Stimulated activated CD4-positive, alpha-beta T cell treated with anti-CD3 and anti-CD28 coated beads, Interleukin-12 subunit alpha, Interleukin-12 subunit beta, amount 100 ng/mL, for 24 hours (primary cell): ENCODE measurements at places on chromosomes 3 and 15.

GRCh38 chr15:81388436-81388770 is 14.4 kb upstream of the TMC3 start:
- DNase-seq = no peak

DNA sequence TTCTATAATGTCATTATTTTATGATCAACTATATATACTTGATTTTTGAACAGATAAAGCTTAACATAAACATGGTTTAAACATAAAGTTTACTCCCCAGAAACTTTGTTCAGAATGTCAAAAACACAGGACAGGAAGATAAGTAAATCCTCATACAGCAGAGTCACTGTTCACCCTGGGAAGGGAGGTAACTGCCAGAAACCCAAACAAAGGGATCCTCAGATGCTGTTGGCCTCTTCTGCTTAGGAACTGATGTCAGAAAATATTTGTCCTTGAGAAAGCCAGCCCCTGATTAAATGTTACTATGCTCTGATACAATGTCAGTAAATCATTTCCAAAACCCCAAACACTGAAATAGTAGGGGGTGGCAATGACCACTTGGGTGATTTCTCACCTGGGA is 185.3 kb downstream of the TJP1 start:
- no peak for DNase-seq

DNA sequence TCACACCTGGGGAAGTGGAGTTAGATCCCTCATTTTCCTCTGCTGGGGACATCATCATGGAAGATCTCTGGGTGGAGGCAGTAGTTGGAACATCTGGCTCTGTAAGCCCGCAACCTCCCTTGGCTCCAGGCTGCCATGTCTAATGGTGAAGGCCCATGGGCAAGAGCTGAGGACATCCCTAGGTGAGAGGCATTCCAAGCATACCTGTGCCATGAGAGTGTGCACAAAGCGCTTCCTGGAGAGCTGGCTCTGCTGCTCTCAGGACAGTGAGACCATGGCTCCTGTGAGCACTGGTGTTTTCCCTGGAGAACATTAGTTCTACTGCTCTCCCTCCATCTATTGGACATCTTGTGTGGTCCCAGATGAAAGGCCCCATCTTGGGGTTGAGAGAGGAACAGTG is 7.7 kb downstream of the MAPKAPK3 start:
- no peak for DNase-seq

DNA sequence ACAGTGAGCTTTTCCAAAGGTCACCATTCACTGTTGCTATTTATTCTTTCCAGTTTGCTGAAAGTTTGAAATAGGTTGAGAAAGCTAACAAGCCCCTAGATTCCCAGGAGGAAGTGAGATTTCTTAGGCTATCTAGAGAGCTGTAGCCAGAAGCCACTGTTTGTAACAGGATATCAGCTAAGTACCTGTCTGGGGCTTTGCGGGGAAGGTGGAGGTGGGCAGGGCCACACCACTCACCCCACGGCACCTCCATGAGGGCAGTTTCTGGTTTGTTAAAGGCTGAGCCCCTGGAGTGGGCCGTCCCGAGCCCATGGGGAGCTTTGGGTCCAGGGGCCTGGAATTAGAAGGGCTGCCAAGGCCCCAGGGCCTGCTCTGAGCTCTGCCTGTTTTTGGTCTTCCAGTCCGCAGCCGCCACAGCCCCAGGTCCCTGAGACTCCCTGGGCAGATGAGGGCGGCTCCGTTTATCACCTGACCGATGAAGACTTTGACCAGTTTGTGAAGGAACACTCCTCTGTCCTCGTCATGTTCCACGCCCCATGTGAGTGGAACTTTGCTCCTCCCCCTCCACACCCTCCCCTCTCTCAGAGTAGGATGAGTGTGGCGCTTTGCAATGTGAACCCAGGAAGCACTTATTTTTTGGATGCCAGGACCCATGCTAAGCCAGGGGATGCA is 63.4 kb downstream of the PDIA5 start:
- no peak for DNase-seq

DNA sequence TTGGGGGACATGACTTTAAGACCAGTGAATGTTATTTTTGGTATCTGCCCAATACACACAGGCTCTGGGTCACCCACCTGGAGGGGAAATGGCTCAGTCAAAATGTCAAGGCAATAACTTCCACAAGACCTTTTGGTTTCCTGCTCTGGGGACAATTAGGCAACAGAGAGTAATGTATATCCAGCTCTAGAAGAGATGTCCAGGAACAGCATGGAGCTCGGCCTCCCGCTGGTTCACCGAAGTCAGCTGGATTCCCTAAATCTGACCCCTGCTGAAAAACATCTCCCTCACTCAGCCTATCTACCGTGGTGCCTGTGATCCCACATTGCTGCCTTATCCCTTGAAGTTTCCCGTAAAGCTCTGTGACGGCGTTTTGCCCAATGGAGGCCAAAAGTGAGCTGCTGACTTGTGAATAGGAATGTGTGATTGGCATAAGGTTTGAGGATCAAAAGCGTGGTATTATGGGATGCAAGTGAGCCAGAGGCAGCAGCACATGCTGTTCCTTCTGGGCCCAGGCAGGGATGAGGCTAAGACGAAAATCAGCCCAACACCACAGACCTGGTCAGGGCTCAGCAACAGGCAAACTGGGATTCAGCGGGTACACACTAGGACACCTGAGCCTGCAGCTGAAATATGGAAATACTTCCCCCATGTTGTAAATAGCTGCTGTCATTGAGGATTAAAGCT is 47.2 kb upstream of the SLC6A11 start:
- no peak for DNase-seq

DNA sequence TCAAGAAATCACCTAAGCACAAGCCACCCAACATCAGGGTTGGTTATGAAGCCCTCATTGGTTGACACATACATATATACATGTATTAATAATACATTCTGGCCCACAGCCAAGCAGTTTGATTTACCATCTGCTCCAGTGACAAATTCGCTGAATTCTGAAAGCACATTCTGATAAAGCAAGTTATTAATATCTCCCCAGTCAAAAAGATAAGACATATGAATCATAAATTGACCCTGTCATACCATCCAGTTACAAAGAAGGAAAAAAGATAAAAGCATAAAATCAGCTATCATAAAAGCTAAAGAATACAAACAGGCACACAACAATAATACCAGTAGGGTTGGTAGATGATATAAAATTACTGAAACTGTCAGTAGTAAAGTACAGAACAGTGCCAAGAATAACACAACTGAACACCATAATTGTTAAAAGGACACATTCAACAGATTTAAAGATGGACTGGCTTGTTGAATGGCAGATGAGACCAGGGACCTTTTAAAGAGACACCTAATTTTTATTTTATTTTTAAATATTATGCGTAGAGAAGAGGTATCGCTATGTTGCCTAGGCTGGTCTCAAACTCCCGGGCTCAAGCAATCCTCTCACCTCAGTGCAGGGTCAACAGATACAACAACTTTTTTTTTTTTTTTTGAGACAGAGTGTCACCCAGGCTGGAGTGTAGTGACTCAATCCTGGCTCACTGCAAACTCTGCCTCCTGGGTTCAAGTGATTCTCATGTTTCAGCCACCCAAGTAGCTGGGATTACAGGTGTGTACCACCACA is 7.7 kb downstream of the SNX4 start:
- DNase-seq = peak; percentile 28

DNA sequence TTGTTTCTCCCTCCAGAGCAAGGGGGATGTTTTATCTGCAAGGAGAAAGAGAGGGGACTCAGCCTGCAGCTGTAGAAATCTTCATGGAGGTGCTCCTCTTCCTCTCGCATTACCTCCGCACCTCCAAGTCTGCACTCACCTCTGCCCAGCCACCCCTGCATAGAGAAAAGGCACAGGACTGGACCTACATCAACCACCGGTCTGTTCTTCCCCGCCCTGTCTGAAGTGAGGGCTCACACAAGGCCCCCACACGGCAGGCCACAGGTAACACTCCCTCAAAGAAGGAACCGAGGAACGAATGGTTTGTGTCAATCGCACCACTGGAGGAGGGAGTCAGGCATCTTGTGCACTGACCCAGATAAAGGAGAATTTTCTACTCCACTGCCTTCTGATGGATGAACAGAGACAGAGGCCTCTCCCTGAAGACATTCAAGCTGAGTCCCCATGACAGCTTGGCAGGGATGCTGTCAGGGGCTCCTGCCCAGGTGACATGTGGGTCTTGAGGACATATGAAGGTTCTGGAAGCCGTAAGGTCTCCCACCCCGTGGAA is 260.3 kb downstream of the XXYLT1 start:
- no peak for DNase-seq

- no peak for DNase-seq
These were observed 84.6 kb downstream of the SLC9A9 start for GRCh38 chr3:143763564-143764162.

GRCh38 chr3:142876417-142876816 is 12.5 kb downstream of the PCOLCE2 start:
- DNase-seq = no peak

- DNase-seq = no peak
These were observed 12.0 kb upstream of the FGD5 start for GRCh38 chr3:14806641-14807263.

- no peak for DNase-seq
These were observed 551 bp downstream of the NLGN1 start for GRCh38 chr3:173398111-173398479.

DNA sequence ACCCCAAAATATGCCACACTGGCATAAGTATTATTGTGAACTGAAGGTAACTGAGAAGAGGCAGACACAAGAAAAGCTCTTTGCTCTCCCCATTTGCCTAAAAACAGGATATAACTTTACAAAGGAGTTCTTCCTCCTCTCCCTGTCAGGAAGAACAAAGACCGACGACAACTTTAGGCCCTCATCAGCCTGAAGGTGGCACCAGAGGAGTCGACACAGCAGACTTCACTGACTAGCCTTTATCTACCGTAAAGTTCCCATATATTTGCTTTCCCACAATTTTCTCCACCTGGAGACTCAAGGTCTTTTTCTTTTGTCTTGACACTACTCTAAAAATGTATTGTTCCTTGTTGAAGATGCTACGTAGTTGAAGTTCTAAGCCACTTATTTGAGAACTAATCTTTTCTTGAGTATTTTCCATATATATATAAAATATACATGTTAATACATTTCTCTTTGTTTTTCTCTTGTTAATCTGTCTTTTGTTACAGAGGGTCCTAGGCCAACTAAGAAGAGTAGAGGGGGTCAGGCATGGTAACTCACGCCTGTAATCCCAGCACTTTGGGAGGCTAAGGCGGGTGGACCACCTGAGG is 16.2 kb upstream of the XIRP1 start:
- DNase-seq = peak; percentile 21

- no peak for DNase-seq
These were observed 209.0 kb downstream of the NEK10 start for GRCh38 chr3:27160146-27160545.

DNA sequence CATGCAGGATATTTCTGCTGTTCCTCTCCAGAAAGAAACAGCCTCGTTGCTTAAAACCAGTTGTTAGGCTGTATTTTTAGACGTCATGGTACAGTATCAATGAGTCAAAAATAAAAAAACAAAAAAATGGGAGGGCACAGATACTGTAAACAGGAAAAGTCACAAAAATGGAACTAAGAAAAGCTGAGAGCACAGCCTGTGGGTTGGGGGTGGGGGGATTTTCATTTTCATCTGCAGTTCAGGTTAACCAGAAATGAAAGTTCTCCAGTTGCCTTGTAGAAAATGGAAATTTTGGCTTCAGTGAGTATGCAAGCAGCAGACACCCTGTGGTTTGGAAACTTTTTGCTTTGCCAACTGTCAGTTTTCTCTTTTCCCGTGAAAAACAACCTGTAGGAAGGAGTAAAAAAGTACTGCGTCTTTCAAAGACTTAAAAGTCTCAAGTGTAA is 59.0 kb downstream of the FRMD4B start:
- DNase-seq = peak; percentile 51

DNA sequence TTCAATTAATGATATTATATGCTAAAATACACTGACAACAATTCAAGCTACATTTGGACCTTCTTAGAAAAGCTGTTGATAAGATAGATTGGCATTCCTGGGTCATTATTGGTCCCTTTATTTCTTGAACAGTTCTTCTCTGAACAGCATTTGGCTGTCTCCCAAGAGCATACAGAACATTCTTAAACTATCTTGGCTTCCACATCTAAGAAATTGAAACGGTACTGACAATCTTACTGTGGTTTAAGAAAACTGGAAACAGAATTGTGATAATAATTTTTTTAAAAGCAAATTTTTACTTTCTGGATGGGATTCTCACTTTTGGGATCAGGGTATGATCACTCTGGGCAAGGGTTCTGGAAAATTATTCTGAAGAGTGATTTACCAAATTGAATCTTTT is 161.7 kb upstream of the ZNF385D start:
- DNase-seq = no peak

- no peak for DNase-seq
These were observed 326.0 kb upstream of the SGO1 start for GRCh38 chr3:20511863-20512505.

GRCh38 chr3:44235604-44236484 is 5.8 kb upstream of the TOPAZ1 start:
- peak; percentile 23 for DNase-seq

DNA sequence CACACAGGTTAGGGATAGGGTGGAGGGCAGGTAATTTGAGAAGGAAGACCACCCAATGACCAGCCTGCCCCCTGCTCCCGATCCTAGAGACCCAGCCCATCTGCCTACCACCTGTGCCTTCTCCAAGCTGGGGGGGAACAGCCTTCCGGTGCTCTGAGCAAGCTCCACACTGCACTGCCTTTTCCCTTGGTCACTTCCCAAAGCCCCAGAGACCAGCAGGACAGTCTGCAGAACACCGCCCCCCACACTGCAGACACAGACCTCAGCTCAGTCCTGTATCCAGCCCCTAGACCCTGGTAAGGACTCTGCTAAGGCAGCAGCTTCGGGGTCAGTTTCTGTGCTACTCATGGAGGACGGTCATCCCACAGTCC is 156.9 kb downstream of the MEGF11 start:
- DNase-seq = no peak

DNA sequence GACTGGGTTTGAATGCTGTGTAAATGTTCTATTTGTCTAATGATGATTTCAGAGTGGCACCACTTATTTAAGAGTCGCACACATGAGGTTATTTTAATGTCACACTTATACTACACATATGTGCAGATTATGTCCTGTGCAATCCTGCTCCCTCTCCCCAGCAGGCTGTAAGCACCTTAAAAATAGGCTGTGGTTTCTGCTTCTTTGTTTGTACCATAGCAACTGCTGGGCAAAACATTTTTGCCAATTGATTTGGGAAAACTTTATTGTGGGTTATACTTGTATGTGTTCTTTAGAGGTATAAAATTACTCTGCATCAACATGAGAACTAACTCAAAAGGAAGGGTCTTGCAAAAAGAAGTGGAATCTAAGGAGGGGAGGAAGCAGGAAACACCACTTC is 318.5 kb downstream of the NTRK3 start:
- DNase-seq = no peak

DNA sequence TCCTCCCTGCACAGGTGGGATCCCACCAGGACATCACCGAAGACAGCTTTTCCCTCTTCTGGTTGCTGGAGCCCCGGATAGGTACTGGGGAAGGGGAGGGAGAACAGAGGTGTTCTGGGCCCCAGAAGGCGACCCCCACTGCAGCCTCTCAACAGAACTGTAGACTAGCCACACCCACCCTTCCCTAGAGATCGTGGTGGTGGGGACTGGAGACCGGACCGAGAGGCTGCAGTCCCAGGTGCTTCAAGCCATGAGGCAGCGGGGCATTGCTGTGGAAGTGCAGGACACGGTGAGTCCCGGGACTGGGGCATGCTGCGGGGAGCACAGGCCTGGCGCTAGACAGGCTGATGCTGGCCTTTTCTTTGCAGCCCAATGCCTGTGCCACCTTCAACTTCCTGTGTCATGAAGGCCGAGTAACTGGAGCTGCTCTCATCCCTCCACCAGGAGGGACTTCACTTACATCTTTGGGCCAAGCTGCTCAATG is 809 bp downstream of the NDUFAF3 start:
- no peak for DNase-seq

GRCh38 chr15:33963831-33964664 is 4.2 kb upstream of the CHRM5 start:
- DNase-seq = no peak
